ENCODE measurements at places on chromosomes 2 and 18.

DNA sequence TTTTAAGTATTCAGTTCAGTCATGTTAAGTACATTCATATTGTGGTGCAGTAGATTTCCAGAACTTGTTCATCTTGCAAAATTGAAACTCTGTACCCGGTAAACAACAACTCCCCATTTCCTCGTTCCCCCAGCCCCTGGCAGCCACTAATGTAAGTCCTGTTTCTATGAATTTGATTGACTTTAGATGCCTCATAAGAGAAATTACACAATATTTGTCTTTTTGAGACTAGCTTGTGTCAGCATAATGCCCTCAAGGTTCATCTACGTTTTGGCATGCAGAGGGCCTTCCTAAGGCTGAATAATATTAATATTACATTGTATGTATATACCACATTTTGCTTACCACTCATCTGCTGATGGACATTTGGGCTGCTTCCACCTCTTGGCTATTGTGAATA lies 30.9 kb downstream of the METTL21A start:
- DNase-seq = no peak

DNA sequence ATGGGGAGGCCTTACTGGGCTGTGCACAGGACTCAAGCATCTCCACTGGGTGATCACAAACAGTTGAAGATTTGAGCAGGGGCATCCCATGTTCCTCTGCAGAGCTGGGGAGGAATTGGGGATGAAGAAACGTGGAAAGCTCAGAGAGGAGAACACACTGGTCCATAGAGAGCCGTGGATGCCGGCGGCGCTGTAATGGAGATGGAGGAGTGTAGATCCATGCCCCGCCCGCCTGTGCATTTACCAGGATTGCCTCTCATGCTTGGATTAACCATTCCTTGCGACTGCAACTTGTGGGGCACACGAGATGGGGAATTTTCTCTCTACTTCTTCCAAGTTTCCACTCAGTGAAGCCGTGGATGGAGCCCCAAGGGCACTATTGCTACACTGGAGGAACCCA lies 115.9 kb downstream of the NCK2 start:
- no peak for DNase-seq

DNA sequence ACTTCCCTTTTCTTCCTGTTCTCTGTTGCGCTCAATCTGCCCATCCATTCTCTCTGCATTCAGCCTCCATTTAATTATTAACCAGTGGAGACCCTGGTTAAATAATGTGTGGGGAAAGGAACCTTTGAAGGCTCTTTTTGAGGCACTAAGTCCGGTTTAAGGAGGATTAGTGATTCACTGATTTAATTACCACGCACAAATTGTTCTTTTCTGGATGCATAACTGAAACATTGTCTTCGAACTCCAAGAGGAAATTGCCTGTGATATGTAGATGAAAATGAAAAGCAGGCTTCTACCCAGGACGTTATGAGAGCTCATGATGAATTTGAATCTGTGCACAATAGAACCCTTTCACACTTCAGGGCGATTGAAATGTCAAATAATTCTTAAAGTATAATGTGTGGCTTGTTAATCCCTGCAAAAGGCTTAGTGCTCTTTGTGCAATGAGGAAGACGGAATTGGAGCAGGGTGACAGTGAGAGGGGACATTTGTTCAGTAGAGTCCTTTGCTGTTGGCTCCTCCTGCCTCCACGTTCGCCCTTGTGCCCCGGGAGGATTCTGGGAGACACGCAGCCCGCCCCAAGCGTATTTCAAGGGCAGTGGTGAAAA lies 51.1 kb upstream of the ZNF236 start:
- no peak for DNase-seq

DNA sequence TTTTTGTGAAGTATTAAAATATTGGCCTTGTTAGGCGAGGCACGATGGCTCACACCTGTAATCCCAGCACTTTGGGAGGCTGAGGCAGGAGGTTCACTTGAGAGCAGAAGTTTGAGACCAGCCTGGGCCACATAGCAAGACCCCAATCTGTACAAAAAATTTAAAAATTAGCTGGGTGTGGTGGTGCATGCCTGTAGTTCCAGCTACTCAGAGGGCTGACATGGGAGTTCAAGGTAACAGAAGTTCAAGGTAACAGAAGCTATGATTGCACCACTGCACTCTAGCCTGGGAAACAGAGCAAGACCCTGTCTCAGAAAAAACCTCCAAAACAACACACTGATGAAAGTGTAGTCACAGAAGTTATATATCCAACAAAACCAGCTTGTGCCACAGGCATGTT lies 39.8 kb downstream of the IMPA2 start:
- no peak for DNase-seq

DNA sequence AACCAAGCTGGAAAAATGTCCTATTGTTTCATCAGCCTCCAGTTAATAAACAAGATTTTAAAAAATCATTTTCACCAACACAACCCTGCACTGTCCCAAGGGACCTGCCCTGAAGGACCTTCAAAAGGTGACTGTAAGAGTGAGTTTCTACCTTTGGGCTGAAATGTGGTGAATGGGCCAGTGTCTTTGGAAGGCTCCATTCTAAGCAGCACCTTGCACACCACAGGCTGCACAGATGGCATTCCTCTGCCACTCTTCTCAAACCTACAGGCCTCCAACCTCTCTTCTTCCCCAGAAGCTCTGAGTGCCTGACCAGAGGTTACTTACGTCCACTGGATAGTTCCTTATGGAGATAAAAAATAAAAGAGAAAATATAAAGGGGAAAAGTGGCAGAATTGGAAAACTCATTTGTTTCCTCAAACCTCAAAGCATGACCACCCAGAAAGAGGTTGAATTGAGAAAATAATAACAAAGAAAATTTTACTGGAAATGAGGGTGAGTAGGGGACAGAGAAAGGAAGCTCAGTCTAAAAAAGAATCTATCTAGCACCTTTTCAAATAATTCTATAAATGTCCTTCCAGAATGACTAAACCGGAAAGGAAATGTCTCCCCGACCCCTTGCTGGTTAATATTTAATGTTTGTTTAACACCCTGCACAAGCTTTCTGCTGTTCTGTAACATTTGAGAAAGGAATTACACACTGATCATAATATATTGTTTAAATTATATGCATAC lies 175.7 kb downstream of the METTL4 start:
- no peak for DNase-seq

GRCh38 chr2:16071865-16072637 lies 131.7 kb downstream of the MYCN start:
- no peak for DNase-seq

GRCh38 chr2:5364361-5364760 lies 327.8 kb upstream of the SOX11 start:
- DNase-seq = no peak

- DNase-seq = no peak
These were observed 129.5 kb upstream of the CAVIN2 start for GRCh38 chr2:191976436-191976835.

DNA sequence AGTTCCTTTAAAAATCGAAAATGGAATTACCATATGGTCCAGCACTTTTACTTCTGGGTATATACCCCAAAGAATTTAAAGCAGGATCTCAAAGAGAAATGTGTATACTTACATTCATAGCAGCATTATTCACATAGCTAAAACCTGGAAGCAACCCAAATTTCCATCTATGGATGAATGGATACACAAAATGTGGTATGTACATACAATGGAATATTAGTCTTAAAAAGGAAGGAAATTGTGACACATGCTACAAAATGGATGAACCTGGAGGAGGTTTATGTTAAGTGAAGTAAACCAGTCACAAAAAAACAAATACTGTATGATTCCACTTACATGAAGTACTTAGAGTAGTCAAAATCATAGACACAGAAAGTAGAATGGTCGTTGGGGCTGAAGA lies 147.9 kb upstream of the LTBP1 start:
- DNase-seq = no peak

DNA sequence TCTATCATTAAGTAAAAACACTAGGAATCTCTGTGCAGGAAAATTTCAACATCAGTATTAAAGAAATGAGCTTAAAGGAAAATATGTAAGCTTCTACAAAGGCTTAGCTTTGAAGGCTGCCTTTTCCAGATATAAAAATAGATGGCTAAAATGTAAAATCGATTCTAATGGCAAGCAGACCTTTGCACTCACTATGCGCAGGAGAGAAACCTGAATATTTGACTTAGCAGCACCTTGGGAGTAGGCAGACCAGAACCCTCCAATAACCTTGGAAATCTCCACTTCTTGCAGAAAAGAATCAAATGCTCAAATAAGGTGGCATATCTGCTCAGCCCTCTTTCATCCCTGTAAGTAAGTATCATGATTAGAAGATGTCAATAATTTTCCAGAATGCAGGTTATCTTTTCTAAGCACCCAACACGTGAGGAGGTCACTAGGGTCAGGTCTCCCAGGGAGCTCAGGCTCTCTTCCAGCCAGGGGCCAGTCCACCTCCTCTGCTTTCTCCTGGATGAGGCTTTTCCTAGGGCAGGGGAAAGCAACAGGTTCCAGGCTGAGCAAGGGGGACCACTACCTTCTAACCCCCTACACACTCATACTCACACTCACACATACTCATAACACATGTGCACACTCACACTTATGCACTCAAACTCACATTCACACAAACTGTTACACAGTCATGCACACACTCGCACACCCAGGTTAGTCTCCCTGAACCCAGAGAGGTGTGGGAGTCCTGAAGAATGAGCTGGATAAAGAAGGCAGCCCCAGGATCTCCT lies 3.8 kb downstream of the PIEZO2 start:
- DNase-seq = no peak

DNA sequence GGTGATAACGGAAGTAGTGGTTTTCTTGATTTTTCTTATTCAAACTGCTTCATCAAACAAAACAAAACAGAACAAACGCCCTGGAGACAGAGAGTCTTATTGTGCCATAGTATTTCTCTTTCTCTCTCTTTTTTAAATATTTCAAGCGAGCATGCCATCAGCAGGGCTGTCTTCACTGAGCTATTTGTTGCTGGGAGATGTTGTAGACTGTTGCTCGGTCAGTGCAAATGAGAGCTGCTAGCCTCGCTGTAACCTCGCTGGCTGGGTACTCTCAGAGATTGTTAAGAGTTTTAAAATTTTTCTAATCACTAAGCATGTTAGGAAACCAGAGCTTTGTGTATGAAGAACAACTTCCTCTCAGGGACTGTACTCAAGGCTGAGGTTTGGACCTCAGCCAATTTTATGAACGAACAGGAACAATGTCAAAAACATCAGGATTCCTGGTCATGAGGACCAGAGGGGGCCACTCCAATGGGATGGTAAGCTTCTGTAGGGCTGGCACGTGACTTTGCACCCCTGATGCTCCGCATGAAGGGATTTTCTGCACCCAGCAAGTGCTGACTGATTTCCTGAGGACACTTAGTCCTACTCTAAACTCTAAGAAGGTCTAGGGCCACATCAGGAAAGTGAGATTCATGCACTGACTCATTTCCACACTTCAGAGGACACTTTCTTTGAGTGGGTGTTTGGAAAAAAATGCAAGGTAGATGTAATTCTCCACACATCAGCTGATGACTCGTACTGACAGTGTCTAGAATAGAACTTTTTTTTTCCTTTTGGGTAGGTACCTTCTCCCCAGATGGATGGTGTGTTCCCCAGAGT lies 59.8 kb upstream of the IL1R1 start:
- peak; percentile 25 for DNase-seq

GRCh38 chr2:173550143-173550542 lies 195.5 kb downstream of the CDCA7 start:
- no peak for DNase-seq

GRCh38 chr2:43707255-43708015 lies 31.2 kb upstream of the C1GALT1C1L start:
- no peak for DNase-seq

Measured in stimulated activated CD8-positive, alpha-beta memory T cell treated with anti-CD3 and anti-CD28 coated beads, Interleukin-4, amount 100 ng/mL, for 4 hours (primary cell).